ENCODE measurements at places on chromosomes 3 and 15. TPM values are rescaled to one million over a fixed set of nuclear protein-coding genes. Genes with fewer than 3 reads are reported as not detected.
A peak's percentile ranks its signal among the peaks of the same experiment; 100 is the strongest.

Gene PPP1R2
- total RNA-seq = 58.7 TPM

Gene P2RY13
- total RNA-seq = 4.8 TPM

Gene RYR3
- total RNA-seq = 1.4 TPM

Gene DUOX1
- 0.61 TPM for total RNA-seq

- no peak for DNase-seq
- peak overlapping the region; percentile 73 for H3K27ac ChIP-seq
Measured at GRCh38 chr3:149657321-149657925, 402 bp downstream of the WWTR1 start.

- peaks cover 44% of the 10 kb centered on the region for H3K4me1 ChIP-seq
- H3K27me3 ChIP-seq = no peaks in the 10 kb centered on the region
Measured at GRCh38 chr15:90234096-90234988, at the start of gene GDPGP1. GDPGP1 (plus strand) TSS chr15:90234209; CDS start chr15:90240909, 6,700 bp downstream.

DNA sequence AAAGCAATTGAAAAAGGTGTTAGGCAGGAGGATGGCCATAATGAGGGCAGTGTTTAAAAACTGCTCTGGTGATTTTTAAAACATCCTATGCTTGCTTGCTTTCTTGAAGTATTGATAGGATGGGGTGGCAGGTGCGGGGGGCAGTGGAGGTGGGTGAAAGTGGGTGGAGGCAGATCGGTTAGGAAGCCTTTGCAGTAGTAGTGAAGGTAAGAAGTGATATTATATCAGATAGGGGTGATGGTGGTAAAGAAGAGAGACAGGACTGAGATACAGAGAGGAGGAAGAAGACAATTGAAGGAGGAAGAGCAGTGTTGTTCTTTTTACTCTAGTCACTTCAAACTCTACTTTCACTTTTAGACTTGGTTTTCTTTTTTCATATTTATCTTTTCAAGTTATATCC lies 11.1 kb downstream of the ZNF80 start:
- DNase-seq = no peak
- no peak overlapping the region for H3K4me3 ChIP-seq
- H3K4me1 ChIP-seq = no peaks in the 10 kb centered on the region
- H3K27me3 ChIP-seq = no peaks in the 10 kb centered on the region
- no peaks in the 10 kb centered on the region for H3K36me3 ChIP-seq

All from thymus (tissue), 14 donors.